AG04449 (cell line): ENCODE measurements at places on chromosomes 6 and 20.

GRCh38 chr20:38608188-38608587 is 6.6 kb downstream of the ARHGAP40 start:
- DNase-seq, result no peak

DNA sequence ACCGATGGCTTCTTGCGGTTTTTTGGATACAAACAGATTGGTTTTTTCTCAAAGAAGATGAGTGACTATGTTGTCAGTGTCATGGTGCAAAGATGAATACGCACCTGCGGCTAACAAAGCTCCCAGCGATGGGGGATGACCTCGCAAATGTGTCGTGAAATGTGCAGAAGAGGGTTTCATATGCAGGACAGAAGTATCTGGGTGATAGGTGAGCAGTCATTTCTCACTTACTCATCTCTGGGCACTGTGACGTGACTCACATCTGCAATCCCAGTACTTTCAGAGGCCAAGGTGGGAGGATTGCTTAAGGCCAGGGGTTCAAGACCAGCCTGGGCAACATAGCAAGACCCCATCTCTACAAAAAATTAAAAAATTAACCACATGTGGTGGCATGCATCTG is 216.3 kb downstream of the ERMARD start:
- no peak for DNase-seq

- no peak for DNase-seq
Observed at GRCh38 chr6:8839626-8840025, 404.3 kb upstream of the SLC35B3 start.

DNA sequence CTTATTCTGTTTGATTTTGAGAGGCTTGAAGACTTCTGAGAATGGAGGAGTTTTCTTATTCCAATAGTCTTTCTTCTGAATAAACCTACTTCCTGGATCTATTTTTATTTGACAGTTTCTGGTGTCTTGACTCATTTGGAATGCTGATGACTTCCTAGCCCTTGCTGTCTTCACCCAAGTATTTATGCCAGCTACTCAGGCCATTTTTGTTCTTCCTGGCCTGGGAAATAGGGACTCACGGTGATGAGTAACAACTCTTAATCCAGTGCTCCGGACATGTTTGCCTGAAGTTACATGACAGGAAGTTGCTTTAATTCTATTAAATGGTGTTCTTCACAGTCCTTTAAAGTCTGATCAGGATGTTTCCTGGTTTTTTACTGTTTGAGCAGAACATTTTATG is 272.1 kb upstream of the EYS start:
- no peak for DNase-seq

DNA sequence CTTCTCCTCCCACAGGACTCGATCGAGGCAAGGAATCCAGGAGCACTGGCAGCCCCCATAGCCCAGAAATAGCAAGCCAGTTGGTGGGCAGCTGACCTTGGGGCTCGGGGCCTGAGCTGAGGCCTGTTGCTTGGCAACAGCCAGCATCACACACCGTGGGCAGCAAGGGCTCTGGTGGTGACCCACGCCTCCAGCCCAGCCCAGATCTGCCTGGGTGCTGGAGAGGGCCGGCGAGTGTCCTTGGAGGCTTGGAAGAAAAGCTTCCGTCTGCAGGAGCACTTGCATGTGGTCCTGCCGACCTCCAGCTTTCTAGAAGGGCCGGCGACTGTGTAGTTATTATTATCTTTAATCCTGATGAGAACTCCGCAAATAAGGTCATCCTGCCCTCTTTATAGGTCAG is 67.3 kb downstream of the STK35 start:
- no peak for DNase-seq

DNA sequence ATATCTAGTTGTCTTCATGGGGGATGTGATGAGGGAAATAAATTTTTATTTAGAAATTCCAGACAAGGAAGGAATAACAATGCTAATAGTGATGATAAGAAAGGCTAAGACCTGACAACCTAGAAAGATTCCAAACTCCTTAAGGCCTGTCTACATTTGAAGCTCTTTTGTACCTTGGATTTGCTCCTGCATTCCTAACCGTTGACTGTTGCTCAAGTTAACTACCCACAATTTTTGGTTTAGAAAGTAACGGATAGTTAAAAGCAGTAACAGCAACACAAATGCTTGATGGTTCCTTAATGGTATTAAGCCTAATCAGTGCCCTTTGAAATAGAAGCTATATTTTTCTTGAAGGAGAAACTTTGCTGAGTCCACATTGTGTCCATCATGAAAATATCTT is 52.9 kb downstream of the TRMT11 start:
- no peak for DNase-seq

- no peak for DNase-seq
Observed at GRCh38 chr6:101663100-101663499, 269.6 kb downstream of the GRIK2 start.
